Activated CD4-positive, alpha-beta T cell treated with anti-CD3 and anti-CD28 coated beads for 1 hour (primary cell): ENCODE measurements at places on chromosomes 4 and X.

DNA sequence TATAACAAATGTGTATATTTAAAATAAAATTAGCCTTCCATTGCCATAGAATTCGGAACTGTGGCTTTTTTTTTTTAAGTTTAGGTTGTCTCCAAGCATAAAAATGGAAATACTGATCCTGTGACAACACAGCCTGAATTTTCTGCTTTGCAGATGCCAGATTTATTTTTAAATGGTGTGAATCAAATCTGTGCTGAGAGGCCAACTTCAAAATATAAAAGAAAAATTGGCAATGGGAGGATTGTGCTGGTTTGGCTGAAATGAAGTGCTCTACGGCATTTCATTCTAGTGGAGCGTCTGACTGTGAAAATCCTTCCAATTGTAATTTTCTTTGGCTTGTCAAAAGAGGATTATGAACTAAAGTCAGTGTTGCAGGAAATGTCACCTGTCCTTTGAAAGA, 580.3 kb upstream of the ZFP42 start:
- DNase-seq, result no peak

- peak; percentile 36 for DNase-seq
Measured at GRCh38 chr4:140095694-140096482, 58.1 kb downstream of the MAML3 start.

GRCh38 chr4:7285244-7286094, 93.1 kb downstream of the SORCS2 start:
- no peak for DNase-seq

GRCh38 chr4:164177153-164177552, 576.8 kb upstream of the SMIM31 start:
- no peak for DNase-seq

DNA sequence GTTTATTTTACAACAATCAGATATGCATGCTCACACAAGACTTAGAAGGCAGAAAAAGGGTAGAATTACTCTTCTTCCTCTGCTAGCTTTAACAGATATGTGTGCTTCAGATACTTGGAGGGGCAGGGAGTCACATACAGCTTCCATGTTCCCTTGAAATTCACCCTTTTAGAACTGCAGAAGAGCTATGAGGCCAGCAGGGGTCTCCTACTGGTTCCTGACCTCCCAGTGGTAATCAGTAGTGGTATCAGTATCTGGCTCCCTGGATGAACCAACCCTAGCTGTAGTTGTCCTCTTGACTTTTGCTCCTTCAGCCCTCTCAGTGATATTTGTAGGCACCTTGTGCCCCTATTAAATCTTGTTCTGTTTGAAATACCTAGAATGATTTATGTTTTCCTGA, 81.5 kb downstream of the RCHY1 start:
- DNase-seq, result no peak

GRCh38 chr4:53779025-53779424, 187.7 kb upstream of the LNX1 start:
- DNase-seq, result no peak

DNA sequence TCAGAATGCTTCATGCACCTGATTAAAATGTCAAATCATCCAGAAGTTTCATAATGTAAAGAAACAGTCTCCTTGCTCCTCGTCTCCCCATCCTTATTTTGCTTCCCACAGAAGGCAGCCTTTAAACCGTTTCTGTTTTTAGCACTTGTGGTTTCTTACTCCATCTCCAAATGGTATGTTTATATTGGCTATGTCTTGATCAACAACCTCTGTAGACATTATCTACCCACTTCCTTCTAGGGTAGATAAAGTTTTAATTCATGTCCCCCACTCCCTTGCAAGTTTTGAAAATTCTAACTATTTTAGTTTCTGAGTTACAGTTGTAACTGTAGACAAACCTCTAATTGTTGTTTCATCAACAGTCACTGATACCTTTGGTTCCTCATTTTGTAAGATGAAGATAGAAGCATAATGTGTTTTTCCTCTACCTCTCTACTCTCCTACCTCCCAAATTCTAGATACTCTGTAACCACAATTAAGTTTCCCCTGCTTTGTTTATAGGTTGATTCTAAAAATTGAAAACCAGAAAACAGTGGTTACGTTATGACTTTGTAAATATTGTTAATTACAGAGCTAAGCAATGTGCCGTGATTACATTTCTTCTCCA, 291.7 kb upstream of the GATB start:
- no peak for DNase-seq

DNA sequence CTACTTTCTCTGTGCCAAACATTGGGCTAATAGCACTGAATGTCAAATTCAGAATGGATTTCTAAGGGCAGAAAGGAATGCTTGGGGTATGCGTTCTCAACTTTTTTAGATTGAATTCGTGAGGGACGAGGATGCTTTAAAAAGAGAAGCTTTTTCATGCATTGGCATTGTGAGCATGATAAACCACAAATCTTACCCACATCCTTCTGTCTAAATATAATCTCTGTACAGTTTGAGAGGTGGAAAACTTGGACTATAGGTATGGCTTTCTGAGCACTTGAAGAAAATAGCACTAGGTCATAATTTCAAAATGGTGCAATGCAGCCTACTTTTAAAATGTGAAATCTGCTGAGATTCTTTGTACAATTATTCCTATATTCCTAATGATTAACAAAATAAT, 71.4 kb upstream of the HHIP start:
- no peak for DNase-seq

GRCh38 chrX:68429216-68429615, 4.1 kb downstream of the OPHN1 start:
- DNase-seq, result no peak

GRCh38 chrX:148649145-148649795, 148.9 kb downstream of the AFF2 start:
- no peak for DNase-seq

DNA sequence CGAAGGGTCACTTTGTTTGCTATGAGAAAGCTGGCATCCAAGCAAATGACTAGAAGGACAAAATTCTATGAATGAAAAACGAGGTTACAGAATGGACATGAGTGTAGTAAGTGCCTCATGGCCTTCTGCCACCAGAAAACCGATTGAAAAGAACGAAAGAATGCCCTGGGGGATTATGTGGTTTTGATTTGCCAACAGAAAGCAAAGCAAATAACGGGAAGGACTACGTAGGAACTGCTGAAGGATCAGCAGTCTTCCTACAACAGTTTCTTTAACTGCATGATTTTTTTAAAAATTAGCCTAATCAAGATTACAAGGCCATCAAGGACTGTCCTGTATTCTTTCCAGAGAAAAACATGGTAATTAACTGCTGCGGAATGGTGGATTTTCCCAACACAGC, 50.6 kb downstream of the NRK start:
- DNase-seq, result no peak

GRCh38 chr4:87005690-87006425, 71.0 kb downstream of the AFF1 start:
- DNase-seq, result no peak

DNA sequence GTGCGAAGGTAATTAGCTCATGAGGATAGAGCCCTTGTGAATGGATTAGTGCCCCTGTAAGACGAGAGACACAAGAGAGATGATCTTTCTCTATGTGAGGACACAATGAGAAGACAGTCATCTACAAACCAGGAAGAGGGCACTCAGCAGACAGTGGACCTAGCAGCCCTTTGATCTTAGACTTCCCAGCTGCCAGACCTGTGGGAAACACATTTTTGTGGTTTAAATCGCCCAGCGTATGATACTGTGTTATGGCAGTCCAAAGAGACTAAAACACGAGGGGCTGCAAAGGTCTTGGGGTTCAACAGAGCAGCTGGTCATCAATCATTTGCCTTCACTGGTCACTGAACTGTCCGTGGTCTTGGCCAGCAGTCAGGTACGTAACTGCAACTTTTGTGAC, 9.2 kb upstream of the SYNPO2 start:
- no peak for DNase-seq

- no peak for DNase-seq
Measured at GRCh38 chrX:145825896-145826295, 8.3 kb downstream of the SLITRK2 start.

DNA sequence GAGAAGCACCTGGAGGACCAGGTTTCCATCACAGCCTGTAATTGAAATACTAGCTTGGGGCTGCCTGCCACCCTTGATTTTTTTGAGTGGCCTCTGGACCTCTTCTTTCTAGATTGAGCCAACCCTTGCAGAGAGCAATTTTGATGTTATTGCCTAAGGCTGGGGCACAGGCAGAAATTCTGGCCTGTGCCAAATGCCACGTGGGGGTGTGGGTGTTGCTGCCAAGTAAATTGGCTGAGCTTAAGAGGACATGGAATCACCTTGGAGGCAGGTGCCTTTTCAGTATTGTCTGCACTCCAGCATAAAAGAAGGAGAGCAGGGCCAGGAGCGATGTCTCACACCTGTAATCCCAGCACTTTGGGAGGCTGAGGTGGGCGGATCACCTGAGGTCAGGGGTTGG, 286.1 kb upstream of the PRPS2 start:
- DNase-seq, result no peak
